ENCODE measurements at places on chromosomes 2 and 18.

DNA sequence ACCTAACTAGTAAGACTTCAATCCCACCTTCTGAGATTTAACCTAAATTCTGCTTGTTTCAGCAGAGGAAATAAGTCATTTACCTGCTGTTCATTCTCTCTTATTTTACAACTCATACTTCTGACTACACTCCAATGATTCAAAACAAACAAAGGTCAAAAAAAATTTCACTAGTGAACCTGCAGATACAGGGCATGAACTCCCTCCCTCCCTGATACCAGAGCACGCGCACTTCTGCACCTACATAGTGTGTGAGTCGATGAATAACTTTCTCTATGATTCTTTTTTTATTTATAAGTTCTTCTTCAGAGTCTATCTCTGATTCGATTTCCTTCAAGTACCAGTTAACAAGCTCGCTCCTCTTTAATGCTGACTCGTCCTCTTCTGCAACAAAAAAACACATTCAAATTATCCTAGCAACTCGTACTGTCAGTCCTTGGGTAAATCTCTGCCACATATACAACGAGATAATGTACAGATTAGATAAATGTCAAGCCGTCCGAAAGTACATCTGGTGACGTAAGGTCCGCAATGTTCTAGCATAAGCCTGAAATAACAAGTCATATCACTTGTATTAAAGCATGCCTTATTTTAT is 7.4 kb upstream of the LCT start:
- DNase-seq, result no peak

GRCh38 chr2:236257136-236257535 is 7.1 kb downstream of the ASB18 start:
- no peak for DNase-seq

DNA sequence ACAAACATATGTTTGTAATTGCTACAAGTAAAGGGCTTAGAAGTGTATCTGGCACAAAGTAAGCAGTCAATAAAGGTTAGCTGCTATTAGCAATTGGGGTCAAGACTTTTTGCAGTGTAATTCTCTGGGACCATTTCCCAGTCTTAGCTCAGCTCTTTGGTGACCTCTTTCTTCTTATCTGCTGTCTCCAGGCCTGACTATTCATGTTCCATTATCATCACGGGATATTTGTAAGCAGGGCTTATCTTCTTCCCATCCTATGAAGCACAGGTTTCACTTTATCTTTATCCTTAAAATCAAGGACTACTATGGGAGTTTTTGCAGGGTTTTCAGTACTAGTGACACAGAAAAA is 131.7 kb downstream of the DOCK10 start:
- DNase-seq, result no peak

DNA sequence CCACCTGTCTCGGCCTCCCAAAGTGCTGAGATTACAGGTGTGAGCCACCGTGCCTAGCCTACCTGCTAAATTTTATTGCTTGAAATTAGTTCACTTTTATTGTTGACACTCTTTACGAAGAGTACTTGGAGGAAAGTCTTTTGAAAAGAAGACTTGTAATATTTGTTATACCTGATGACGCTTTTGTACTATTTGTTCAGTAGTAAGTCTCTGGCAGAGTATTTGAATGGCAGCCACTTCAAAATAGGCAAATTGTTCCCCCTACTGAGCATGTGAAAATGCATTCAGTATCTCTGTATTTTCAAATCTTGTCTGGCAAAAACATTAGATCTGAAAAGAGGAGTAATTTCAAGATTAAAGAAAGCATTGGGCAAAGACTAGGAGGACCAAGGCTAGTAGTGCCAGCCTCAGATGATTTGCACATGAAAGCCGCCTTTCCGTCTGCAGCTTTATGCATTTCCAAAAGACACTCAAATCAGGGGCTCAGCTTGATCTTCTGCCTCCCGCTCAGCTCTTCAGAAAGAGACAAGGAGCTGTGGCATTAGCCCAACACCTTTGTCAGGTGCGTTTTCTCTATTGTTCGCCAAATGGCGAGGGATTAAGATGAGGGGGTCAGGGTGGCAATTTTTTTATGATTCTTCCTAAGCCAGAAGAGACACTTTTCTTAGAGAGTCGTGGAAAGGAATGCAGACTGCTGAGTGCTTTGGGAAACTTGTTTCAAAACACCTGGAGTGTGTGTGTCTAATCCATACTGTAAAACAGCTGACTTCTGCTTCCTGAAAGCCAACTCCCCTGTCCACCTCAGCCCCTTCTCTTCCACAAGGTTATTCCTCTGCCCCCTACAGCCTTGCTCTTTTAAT is 18.8 kb upstream of the FOXI3 start:
- DNase-seq, result no peak

- no peak for DNase-seq
These were observed 2.3 kb downstream of the MSL3B start for GRCh38 chr2:233865838-233866237.

DNA sequence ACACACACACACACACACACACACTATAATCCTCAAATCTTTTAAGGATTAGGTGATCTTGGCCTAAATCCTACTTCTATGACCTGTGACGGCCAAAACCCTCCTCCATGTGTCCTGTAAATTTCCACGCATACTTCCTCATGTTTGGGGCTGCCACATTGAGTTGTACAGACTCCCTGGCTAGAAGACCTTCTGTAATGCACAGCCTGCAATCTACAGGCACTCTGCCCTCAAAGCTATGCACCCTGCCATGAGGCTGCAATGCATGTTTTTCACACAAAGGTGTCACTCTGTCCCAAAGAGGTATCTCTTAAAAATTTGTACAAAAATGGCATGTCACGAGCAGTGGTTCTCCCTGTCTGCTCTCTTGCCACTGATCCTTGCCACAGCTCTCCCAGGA is 26.4 kb upstream of the B4GALT6 start:
- no peak for DNase-seq

- DNase-seq, result no peak
These were observed 49.4 kb downstream of the POLE4 start for GRCh38 chr2:75007819-75008218.

DNA sequence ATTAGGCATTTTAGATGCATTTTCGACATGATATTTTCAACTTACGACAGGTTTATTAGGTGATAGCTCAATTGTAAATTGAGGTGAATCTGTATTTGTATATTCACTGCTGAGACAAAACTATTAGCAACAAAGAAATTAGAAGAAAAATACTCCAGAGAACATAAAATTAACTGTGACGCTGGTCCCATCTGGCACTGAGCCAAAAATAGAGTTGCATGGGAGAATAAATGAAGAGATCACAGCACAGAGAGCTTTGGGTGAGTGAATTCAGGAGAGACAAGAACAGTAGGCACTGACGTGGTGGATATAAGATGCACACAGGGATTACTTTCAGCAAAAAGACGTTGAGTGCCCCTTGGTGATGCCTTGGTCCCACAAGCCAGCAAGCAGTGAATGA is 306.2 kb upstream of the RAB6C start:
- no peak for DNase-seq

GRCh38 chr18:55778788-55779690 is 191.0 kb upstream of the TCF4 start:
- no peak for DNase-seq
